ENCODE measurements at places on chromosomes 4 and X.

DNA sequence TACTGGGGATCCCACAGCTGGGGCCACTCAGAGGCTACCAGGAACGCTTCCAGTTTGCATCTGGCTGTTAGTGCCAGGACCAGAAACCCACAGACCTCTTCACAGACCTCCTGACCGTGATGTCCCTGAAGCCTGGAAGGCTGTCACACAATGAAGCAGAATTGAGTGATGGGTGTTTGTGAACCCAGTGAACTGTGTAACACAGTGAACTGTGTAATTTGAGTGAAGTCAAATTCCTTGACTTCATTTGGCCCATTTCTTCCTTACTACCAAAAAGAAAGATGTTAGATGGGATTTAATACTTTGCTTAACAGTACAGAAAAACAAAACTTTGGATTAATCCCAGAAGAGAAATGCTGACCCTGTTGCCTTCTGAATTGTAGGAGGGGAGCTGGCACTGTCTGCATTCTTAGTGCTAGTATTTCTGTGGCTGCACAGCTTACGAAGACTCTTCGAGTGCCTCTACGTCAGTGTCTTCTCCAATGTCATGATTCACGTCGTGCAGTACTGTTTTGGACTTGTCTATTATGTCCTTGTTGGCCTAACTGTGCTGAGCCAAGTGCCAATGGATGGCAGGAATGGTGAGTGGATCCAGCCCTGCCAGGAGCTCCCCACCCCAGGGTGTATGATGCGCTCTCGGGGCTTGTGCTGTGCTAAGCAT, 17.8 kb downstream of the SRD5A3 start:
- no peak for DNase-seq

- peak; percentile 4 for DNase-seq
Observed at GRCh38 chr4:146640465-146641061, 1.9 kb downstream of the POU4F2 start.

DNA sequence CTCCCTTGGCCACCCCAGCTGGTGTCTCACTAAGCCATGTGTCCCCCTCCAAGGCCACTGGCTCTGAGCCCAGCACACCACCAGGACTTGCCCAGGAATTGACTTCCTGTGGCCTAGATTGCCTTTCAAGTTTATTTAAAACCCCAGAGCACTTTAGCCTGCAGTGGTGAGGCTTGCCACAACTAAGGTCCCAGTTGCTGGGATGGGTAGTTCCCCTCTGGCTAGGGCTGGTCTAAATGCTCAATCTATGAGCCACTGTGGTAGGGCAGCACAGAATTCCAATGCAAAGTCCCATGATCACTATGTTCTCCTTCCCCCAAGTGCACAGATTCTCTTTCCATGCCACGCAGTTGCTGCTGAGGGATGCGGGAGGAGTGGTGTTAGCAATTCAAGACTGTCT, 61.1 kb upstream of the HCCS start:
- DNase-seq = no peak

DNA sequence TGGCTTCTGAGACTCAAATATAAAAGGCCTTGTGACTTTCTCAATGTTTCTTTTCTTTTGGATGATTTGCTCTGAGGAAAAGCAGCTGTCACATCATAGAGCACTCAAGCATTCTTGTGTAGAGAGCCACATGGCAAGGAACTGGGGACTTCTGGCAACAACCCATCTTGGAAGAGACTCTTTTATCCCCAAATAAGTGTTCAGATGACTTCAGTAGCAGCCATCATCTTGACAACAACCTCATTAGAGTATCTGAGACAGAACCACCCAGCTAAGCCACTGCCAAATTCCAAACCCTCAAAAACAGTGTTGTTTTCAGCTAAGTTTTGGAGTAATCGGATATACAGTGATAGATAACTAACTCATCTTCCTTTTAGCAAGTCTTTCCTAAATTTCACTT, 1431.7 kb upstream of the IGFBP7 start:
- no peak for DNase-seq

DNA sequence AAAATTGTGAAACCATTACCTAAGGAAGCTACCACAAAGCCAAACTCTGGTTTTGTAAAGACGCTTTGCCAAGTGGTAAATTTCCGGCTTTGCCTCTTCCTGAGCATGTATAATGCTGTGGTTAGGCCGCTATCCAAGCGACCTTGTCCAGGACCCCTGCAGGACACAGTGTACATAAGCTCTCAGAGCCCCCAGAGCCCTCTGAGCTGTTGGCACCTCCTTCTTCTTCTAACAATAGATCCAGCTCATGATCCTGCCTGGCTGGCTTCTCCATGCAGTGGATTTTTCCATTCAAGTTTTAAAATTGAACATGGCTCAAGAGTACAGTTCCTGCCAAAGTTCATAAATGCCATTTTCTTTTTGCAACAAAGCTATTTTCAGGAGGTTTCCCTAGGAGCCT, 326.7 kb downstream of the MAPK10 start:
- no peak for DNase-seq

DNA sequence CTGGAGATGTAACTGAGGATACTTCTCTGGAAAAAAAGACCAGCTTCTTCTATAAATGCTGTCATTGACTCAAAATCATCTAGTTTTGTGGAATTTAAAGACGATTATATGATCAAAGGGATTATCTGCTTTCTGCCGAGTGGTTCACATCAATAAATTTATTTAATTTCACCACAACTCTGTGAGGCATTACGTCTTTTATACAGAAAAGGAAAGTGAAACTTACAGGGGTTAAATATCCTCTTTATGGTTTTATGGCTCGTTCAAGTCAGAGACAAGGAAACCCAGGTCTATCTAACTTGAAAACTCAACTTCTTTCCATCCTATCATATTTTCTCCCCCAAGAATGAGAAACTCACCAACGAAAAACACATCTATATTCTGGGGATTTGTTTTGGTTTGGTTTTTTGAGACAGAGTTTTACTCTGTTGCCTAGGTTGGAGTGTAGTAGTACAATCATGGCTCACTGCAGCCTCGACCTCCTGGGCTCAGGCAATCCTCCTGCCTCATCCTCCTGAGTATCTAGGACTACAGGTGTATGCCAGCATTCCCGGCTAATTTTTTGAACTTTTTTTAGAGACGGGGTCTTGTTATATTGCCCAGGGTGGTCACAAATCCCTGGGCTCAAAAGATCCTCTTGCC, 377.9 kb upstream of the EMCN start:
- no peak for DNase-seq

DNA sequence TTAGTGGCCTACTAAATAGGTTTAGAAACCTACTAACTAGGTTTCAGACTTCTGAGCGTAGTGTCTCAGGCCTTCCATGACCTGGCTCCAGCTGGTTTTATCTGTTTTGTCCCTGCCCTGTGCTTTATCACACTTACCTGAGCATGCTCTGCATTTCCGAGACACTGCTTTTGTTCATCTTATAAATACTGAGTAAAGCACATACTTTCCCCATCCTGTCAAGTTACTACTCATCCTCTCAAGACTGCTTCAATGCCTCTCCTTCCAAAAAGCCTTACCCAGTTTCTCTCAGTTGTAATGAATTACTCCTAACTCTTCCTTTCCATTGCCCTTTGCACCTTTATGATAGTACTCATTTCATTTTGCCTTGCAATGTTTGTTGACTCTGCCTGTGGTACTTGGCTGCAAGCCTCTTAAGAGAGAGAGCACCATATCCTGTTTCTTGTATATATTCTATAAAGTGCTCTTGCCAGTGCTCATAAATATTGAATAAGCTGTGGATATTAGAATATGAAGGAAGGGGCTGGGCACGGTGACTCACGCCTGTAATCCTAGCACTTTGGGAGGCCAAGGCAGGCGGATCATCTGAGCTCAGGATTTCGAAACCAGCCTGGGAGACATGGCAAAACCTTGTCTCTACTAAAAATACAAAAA, 34.4 kb downstream of the SLAIN2 start:
- DNase-seq = no peak

DNA sequence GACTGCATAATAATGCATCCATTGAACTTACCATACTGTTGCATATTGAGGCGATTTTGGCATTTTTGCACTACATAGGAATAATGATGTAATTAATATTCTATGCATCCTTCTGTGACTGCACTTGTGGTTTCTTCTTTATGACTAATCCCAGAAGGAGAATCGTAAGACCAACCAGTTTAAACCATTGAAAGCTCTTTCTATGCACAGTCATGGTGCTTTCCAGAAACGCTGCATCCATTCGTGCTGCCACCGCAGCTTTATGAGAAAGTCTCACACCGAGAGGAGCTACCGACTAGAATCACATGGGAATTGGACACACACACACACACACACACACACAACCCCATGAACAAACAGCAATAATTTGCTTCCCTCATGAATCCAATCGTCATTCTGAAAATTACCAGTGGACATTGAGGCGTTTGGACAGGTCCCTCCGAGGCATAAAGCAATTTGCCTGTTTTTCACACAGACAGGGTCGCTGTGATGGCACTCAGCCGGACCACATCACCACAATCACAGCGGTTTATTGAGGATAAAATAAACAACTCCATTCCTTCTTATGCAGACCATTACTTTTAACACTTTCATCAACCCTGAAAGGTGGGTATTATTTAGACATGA, 64.2 kb downstream of the PACRGL start:
- no peak for DNase-seq

GRCh38 chr4:25922812-25923369, 8.9 kb downstream of the SMIM20 start:
- DNase-seq = no peak

DNA sequence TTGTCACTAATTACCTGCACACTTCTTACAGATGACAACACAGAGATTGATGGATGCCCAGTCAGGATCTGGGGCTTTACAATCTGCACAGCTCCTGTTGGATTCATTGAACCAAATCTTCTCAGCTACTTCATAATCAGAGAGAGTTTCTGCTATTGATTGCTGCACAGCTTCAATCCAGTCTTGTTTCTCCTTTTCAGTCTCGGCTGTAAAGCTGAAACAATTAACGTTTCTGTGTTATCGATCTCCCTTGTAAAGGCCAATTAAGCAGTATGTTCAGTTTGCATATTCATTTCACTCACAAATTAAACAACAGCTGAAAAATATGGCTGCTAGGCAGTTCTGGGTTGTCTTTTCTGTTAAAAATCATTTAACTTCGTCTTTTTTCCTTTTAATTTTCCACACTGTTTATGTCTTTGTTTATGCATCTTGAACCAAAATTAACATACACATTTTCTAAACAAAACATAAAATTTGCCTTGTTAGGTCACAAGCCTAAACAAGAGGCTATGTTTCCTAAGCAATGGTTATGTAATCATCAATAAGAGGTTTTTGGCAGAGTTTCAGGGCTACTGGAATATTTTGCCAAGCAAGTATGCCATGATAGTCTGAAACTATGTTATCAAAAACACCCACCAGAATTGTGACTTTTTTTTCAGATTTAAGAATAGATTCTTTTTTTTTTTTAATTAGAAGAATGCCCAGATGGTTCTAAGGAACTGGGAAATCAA, 79.2 kb downstream of the ARAP2 start:
- DNase-seq = no peak

GRCh38 chrX:149831473-149831872, 49.5 kb upstream of the MAGEA8 start:
- DNase-seq = no peak

DNA sequence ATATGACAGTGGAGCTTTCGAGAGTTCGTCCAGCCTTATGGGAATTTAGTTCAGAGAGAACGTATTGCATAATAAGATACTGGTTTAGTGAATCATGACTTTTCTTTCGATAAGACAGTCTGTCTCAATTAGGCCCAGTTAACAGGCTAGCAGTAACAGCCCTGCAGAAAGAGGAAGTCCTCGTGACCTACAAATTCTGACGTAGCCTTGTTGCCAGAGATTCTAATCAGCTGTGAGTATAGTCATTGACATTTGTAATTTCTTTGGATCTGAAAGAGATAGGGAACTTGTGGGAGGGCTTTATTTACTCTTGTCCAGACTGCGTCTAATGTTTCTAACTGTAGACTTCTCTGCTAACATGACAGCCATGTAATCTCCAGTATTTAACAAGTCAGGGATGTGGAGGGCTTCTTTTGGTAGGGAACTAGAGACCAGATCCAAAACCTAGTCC, 15.8 kb downstream of the ART3 start:
- peak; percentile 74 for DNase-seq

DNA sequence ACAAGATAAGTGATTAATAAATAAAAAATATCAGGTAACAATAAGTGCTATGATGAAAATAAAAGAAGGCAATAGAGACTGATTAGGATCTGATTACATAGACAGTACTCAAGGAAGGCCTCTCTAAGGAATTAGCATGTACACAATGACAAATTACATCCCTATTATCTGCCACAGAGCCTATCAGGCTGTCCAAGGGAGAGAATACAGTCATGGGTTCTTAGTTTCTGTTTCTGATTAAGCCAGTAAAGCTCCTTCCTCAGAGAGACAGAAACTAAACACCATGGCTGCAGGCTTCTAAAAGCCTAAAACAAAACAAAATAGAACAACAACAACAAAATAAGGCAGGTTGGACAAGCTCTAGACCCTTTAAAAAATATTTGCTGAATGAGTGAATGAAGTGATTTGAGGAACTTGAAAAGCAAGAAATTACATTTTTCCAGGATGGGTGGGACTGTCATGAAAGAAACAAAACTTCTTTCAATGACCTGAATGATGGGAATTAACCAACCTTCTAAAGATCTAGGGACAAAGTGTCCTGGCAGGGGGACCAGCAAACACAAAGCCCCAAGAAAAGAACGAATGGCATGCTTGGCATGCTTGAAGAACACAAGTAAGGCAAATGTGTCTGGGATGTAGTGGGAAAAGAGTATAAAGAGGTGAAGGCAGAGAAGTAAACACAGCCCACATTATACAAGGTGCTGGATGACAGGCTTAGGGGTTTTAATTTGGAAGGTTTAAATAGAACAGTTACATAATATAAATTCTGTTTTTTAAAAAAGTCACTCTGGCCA, 44.1 kb downstream of the NAA11 start:
- DNase-seq = no peak

DNA sequence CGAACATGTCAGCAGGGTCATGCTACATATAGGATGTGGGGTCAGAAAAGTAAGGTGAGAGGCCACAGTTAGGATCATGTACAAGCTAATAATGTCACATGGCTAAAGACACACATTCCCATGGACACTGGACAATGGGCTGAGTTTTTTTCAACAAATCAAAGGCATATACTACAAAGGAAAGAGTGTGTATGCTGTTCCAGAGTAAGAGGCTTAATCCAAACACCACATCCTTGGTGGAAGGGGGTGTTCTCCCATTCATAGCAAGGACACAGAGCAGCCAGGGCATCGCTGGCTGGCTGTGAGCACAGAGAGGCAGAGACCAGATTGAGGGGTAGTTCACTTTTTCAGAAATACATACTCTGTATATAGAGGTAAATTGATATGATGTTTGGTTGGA, 131.7 kb downstream of the MGST2 start:
- DNase-seq = no peak

DNA sequence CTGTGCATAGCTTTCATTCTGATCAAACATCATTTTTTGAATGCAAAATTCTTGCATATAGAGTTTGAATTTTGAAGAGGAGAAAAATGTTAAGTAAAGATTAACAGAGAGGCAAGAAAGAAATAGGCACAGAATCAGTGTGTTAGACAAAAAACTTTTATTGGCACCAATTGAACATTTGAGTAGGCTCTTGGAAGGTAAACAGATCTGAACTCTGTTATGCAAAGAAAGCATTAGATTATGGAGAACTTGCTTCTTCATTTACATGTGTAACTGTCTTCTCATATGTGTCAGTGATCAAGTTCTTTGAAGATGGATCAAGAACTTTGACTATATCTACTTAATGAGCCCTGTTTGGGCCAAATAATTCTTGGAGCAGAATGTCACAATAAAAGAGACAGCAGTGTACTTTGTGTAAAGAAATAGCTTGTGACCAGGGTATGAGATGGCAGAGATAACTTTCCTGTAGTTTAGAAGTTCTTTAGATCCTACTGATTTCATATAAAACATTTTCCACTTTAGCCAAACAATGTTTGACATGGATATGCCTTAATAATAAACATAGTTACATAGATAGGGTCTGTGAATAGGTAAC, 61.3 kb downstream of the LIMCH1 start:
- no peak for DNase-seq
